ENCODE measurements at places on chromosomes 2 and 18. TPM values are rescaled to one million over a fixed set of nuclear protein-coding genes. Genes with fewer than 3 reads are reported as not detected.

- DNase-seq, result no peak
These were observed 41.3 kb upstream of the SNED1 start for GRCh38 chr2:240956935-240957655.

Gene GALNT1
- total RNA-seq, result 54.7 TPM

DNA sequence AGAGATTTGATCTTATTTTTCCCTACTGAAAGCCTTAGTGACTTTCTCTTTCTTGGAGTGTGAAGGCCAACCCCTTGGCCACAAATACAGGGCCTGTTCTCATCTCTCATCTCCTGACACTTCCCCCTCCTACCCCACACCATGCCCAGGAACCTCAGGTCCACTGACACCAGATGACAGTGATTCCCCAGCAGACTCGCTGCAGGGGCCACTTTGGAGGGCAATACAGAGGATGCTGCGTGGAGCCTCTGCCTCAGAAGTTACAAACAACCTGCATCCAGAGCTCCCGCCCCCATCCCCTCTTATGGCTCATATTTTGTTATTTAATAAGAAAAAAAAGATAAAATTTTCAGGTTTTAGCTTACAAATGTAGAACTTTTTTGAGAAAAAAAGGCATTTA is 70.1 kb upstream of the LGALSL start:
- no peak for DNase-seq

DNA sequence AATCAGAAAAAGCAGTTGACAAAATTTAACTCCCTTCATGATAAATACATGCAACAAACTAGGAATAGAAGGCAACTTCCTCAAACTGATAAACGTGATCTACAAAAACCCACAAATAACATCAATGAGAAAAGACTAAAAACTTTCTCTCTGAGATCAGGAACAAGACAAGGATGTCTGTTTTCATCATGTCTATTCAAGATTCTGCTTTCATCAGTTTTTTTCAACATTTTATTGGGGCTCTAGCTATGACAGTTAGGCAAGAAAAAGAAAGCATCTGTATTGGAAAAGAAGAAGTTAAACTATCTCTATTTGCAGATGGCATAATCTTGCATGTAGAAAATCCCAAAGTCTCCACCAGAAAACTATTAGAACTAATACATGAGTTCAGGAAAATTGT is 12.3 kb upstream of the CHST10 start:
- DNase-seq, result no peak

DNA sequence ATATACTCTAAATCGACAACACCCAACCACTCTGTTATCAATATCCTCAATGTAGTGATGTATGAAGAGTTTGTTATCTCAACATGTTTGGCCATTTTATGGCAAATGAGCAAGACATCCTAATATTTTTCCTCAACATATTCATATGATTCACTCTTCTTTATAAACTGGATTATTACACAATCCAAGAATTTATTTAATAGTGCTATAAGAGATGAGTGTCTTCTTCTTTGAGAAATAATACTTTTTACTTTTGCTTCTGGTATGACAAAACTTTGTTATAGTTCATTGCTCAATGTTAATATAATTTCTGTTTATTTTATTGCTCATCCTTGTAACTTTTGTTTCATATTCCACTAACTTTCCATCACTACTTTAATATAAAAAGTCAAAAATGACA is 44.3 kb downstream of the SCN9A start:
- no peak for DNase-seq

- DNase-seq, result no peak
These were observed 5.8 kb upstream of the SEMA4C start for GRCh38 chr2:96875498-96876268.

Gene CDH7
- not detected for total RNA-seq

- no peak for DNase-seq
These were observed 122.9 kb downstream of the GLI2 start for GRCh38 chr2:120858361-120859106.

DNA sequence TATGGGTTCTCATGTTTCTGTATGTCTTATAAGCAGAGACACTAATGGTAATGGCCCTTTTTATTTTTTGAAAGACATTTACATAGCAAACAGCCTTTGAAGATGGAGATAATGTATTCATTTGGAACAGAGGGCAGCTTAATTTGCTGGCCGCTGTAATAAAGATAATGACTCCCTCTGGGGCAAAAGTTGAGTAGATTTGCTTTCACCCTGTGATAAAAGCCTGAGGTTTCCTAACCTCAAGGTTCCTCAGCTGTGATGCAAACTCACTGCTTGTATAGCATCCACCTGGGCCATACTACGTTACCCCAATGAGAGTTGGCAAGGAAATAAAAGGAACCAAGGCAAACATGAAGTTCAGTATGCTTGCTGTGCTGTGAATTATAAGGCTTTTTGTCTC is 54.8 kb downstream of the TEX51 start:
- DNase-seq, result no peak

Gene PROKR1
- total RNA-seq, result not detected

DNA sequence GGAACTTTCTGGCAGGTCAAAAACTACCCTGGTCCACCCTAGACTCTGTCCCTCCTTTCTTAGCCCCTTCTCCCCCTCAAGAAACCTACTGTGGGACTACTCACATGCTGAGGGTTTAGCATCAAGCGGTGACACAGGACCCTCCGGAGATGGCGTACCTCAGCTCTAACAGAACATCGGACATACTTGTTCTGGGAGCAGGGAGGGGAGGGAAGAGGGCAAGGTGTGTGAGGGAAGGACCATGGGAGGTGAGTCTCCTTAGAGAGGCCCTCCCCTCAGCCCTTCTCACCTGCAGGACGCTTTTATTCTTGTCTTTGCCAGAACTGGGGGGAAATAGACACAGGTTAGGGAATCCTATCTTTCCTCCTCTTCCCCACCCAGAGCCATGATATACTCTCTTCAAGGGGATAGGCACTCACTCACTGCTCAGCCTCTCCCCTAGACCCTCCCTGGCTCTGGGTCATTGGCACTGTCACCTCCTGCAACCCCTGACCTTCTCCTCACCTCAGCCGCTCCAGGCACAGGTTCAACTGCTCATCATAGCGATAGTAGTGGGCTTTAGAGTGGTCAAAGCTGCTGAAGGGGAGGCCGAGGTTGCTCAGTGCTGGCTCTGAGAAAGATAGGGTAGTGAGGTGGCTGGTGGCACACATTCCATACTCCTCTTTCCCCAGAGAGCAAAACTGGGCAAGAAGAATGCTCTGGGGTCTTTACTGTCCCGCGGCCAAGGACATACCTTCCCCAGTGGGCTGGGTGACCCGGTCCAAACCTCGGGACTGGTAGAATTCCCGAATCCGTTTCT is 1.8 kb downstream of the PCGF1 start:
- no peak for DNase-seq

- DNase-seq, result no peak
These were observed 281.0 kb upstream of the KYNU start for GRCh38 chr2:142596334-142597088.

DNA sequence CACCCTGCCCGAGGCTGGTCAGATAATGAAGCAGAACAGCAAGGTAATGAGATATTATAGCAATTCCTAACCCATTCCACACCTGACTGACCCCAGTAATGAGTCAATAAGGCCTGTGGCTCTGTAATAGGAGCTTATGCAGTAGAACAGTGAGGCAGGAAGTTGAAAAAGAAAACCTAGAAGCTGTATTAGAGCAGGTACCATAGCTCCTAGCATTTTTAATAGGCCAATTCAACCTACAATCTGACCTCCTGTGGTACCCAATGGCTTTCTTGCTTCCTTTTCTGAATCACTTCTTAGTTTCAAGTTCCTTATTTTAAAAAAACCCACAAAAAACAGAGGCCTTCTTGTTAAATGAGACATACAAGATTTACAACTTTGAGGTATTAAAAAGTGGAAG is 43.6 kb upstream of the MAP2 start:
- no peak for DNase-seq
